ENCODE measurements at places on chromosomes 7 and 10. TPM values are rescaled to one million over a fixed set of nuclear protein-coding genes. Genes with fewer than 3 reads are reported as not detected.
A peak's percentile ranks its signal among the peaks of the same experiment; 100 is the strongest.

The THSD7A gene
- polyA plus RNA-seq, result not detected

The RBAK gene
- 4.2 TPM for polyA plus RNA-seq

- H3K4me1 ChIP-seq, result peaks cover 6% of the 10 kb centered on the region
- H3K27ac ChIP-seq, result no peak overlapping the region
- H3K36me3 ChIP-seq, result no peaks in the 10 kb centered on the region
- no peak overlapping the region for H3K4me3 ChIP-seq
- H3K27me3 ChIP-seq, result no peaks in the 10 kb centered on the region
Measured at GRCh38 chr7:155260498-155260872, 37.2 kb upstream of the INSIG1 start.

DNA sequence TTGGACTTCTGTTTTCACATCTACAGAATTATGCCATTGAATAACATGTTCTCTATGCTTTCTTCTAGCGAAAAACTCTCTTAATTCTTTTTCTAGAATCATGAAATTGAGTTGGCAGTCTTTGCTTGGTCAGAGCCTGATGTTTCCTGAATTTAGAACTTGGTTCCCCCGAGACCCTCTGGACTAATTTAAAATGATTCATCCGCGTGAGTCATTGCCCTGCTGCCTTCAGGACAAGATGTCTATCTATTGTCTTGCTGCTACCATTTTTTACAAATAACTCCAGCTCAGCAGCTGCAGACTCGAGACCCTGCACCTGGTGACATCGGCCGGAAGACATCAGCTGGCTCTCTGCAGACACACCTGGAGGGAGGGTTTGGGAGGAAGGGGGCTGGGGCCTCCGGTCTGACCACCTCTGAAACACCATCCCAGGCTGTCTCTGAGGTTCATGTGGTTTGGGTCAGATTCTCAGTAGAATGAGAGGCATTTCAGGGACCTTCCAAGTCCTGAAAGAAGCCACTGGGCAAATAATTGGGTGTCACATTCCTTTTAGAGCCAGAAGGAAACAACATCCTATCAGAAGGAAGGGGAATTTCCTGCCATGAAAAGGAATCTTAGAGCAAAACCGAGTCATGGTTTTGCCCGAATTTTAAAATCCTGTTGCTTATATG lies 20.9 kb upstream of the KLF6 start:
- H3K27ac ChIP-seq, result peak overlapping the region; percentile 99
- peaks cover 64% of the 10 kb centered on the region for H3K4me1 ChIP-seq
- no peaks in the 10 kb centered on the region for H3K36me3 ChIP-seq
- no peak for DNase-seq
- peak overlapping the region; percentile 29 for H3K4me3 ChIP-seq
- no peaks in the 10 kb centered on the region for H3K27me3 ChIP-seq

The MMD2 gene
- not detected for polyA plus RNA-seq

DNA sequence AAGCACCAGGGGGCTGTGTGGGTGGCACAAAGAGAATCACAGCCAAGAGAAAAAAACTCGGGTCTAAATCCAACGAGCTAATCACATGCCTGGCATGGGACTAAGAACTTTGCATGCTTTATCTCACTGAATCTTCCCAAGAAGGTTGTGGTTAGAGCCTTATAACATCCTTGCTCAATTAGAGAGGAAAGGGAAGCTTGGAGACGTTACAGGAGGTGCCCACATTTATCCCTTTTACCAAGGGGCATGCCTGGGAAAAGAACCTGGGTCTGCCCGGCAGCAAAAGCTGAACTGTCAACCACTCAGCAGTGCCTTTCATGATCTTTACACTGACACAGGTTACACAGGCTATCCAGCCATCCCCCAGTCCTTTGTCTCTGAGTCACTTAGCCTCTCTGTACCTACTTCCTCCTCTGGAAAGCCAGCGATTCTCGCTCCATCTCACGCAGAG lies 190.1 kb downstream of the PRPF18 start:
- H3K27me3 ChIP-seq, result no peaks in the 10 kb centered on the region
- no peak overlapping the region for H3K4me3 ChIP-seq

DNA sequence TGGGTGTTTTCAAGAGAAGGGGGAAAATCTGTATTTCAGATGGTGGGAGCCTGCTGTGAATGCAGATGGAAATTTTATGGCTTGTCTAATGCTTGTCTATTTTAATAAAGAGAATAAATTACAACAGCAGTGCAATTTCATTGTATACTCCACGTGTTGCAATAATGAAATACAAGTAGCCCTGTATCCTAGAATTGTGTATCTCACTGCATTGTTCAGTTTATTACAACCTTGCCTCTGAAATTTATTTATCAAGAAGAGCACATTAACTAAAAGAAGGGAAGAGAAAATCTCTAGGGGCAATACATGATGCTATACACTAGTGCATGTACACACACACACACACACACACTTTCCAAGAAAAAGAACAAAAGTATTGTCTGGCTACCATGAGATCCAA lies 21.8 kb downstream of the ANK3 start:
- no peak overlapping the region for H3K27ac ChIP-seq
- no peak for DNase-seq
- no peaks in the 10 kb centered on the region for H3K27me3 ChIP-seq
- no peak overlapping the region for H3K4me3 ChIP-seq

DNA sequence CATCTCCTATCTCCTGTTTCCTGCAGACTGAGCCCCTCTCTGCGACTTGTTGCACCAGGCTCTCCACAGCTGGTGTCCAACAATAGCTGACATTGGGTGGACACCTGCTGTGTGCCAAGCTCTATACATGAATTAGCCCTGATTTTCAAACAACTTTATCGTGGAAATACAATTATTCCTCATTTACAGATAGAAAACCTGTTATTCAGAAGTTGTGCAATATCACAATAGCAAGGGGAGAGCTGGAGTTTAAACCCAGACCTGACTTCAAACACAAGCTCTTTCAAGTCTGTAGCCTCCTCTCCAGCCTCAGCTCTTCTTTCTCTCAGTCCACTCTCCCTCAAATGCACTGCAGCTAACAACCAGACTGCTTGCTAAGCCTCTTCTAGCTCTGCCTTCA lies 168.8 kb downstream of the HECW1 start:
- no peak for DNase-seq
- H3K4me1 ChIP-seq, result no peaks in the 10 kb centered on the region
- no peak overlapping the region for H3K27ac ChIP-seq
- H3K4me3 ChIP-seq, result no peak overlapping the region
- peaks cover 15% of the 10 kb centered on the region for H3K27me3 ChIP-seq
- H3K36me3 ChIP-seq, result no peaks in the 10 kb centered on the region

DNA sequence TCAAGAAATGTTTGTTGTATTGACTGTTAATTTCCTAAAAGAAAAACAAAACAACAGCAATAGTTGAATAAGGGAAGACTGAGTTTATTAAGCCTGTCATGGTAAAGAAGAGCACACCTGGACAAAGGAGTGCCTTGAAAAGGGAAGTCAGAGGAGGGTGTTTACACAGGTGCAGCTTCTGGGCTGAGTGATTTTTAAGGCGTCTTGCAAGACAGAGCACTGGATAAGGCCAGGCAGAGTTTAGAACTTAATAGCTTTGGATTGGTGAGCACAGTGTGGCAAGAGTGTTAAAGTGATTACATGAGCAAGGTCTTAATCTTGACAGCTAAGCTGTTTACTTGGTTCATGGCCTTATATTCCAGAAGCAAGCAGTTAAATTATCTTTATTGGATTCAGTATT lies 423.2 kb downstream of the CNTNAP2 start:
- H3K4me3 ChIP-seq, result no peak overlapping the region
- no peak for DNase-seq

The MORN4 gene
- 12.6 TPM for polyA plus RNA-seq

- no peak overlapping the region for H3K4me3 ChIP-seq
- no peak for DNase-seq
- no peak overlapping the region for H3K27ac ChIP-seq
Measured at GRCh38 chr7:121382473-121382872, 13.6 kb downstream of the FAM3C start.

GRCh38 chr10:106114656-106115186 lies 1049.8 kb downstream of the SORCS1 start:
- H3K4me1 ChIP-seq, result no peaks in the 10 kb centered on the region
- H3K36me3 ChIP-seq, result no peaks in the 10 kb centered on the region
- no peak overlapping the region for H3K27ac ChIP-seq
- H3K4me3 ChIP-seq, result no peak overlapping the region
- H3K27me3 ChIP-seq, result no peaks in the 10 kb centered on the region

DNA sequence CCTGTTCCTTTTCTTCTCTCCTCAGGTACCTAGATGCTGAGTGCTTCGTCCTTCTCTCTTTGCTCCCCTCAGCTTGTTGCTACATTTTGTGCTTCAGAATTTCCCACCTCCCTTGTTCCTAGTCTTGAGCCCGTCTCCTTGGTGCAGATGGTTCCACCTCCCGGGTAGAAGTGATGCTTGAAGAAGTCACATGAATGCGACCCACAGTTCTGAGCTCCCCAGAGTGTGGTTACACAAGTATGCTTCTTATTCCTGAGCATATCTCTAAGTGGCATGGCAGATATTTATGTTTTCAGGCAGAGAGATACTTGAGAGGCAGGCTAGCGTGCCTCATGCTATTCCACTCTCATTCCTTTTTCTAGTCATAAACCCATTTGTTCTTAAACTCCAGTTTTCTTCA lies 34.0 kb downstream of the INPP5F start:
- H3K27ac ChIP-seq, result no peak overlapping the region
- peaks cover 15% of the 10 kb centered on the region for H3K4me1 ChIP-seq
- no peaks in the 10 kb centered on the region for H3K27me3 ChIP-seq

DNA sequence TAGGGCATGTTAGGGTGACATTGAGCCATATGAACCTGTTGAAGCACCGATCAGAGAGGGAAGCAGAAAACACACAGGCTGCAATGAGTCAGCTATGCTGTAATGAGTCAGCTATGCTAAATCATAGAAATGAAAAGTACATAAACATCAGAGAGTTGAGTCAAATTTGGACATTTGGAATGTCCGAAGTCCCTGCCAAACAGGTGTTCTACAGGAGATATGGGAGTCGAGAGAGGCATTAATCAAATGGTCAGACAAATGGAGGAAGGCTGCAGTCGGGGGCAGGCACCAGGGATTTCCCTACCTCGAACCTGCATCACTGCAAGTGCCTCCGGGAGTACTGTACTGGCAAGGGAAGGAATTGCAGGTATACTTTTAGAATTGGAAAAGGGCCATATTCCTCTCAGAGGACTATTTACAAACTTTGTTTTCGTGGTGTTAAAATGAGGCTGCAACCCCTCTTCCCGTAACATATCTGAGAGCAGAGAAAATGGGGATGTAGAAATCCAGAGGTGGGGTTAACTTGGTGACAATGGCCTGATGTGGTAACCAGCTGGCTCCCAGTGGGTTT lies 8.8 kb upstream of the ZC3HAV1 start:
- H3K4me3 ChIP-seq, result no peak overlapping the region
- peaks cover 15% of the 10 kb centered on the region for H3K4me1 ChIP-seq
- DNase-seq, result peak; percentile 61
- no peak overlapping the region for H3K27ac ChIP-seq

DNA sequence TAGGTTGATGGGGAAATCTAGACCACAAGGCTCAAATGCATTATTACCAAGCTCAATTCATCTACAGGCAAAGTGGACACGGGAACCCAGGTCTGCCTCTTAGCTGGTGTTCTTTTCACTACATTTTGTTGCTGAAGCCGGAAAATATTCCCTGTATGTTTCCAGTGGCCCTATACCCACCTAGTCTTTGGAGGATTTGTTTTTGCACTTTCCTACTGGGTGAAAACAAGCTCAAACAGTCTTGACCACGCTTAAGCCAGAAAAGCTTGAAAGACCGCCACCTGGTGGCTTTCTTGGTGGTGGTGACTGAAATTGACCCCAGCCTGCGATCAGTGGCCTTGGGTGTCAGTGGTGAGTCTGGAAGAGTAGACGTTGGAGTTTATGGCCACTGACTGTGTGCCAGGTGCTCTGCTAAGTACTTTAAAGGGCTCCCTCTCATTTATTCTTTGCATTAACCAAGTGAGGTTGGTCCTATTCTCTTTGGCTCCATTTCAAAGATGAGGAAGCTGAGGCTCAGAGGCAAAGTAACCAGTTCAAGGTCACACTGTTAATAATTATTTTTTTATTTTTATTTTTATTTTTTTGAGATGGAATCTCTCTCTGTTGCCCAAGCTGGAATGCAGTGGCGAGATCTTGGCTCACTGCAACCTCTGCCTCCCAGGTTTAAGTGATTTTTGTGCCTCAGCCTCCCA lies 11.1 kb upstream of the CRTAC1 start:
- no peak overlapping the region for H3K27ac ChIP-seq
- H3K27me3 ChIP-seq, result peaks cover 10% of the 10 kb centered on the region
- H3K4me1 ChIP-seq, result no peaks in the 10 kb centered on the region
- no peaks in the 10 kb centered on the region for H3K36me3 ChIP-seq
- DNase-seq, result no peak
- H3K4me3 ChIP-seq, result no peak overlapping the region

DNA sequence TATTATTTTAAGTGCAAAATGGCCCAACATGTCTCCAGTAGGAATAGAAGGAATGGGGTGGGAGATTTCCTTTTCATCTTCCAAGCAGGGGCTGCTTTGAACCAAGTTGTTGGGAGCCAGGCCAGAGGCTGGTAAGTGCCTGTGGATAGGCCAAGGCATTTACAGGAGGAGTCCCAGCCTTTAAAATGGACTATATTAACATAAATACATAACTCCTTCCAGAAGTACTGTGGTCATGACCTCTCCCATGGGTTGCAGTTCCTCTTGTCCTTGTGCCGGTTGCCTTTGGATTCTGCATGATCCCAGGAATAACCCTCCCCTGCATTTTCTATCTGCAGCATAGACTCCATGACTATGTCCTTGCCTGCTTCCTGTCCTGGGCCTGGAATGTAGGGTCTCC lies 95.8 kb downstream of the SEC23IP start:
- H3K27ac ChIP-seq, result no peak overlapping the region
- DNase-seq, result no peak
- no peaks in the 10 kb centered on the region for H3K27me3 ChIP-seq
- no peaks in the 10 kb centered on the region for H3K4me1 ChIP-seq

DNA sequence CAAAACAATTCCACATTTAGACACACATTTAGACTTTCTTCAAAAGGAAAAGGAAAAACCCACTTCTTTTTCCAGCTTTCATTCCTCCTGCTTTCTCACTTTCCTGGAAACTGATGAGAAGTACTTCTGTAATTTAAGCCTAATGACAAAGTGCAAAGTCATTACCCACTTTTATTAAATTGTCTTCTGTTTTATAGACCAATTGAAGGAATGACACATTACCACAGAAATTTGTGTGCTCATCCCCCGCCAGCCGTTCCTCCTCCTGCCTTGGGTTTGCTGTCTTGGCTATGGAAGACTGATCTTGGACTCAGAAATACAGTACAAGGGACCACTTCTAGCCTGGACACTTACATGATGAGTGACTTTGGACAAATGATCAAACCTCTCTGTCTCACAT lies 717.8 kb downstream of the SORCS3 start:
- H3K27ac ChIP-seq, result no peak overlapping the region
- no peak overlapping the region for H3K4me3 ChIP-seq
- no peak for DNase-seq
- no peaks in the 10 kb centered on the region for H3K4me1 ChIP-seq
- no peaks in the 10 kb centered on the region for H3K27me3 ChIP-seq

GRCh38 chr7:81231301-81231838 lies 312.5 kb upstream of the SEMA3C start:
- H3K36me3 ChIP-seq, result no peaks in the 10 kb centered on the region
- no peaks in the 10 kb centered on the region for H3K4me1 ChIP-seq
- no peak overlapping the region for H3K4me3 ChIP-seq

Data from keratinocyte (primary cell).